SK-N-DZ (cell line): ENCODE measurements at places on chromosomes 7 and 10.

GRCh38 chr7:13992596-13992964 is 3.1 kb upstream of the ETV1 start:
- no peak for DNase-seq

- no peak for DNase-seq
Observed at GRCh38 chr7:78359836-78360235, 561.3 kb downstream of the PHTF2 start.

DNA sequence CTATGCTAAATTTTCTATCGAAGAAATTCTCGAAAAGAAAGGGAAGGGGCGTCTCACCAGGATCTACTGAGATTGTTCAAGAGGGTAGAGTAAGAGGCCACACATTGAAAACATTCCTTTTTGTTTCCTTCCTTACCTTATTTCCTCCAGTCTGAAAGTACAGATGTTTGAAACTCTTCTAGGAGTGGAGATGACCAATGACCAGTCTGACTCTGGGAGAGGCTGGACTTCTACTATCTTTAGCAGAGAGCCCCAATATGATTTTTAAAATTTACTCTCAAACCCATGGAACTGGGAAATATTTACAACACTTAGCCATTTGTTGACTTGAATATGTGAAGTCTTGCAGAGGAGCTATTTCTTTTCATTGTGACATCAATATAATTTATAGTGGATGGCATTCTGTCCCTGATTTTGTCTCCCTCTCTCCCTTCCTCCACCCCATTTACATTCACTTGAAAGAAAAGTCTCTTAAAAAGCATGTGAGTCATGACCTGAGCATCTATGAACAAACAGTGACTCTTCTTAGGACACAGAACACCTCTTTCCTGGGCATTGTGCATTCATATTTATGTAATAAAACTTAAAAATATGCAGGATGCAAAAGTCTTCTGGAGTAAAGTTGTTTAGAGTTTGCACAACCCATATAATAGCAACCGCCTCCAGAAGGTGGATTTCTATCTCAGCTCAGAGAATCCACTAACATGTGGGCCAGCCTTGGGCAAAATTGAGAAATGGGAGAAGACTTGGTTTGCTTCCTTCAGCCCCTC is 31.2 kb upstream of the BMPER start:
- no peak for DNase-seq

- DNase-seq = no peak
Observed at GRCh38 chr10:129914153-129914855, 49.8 kb downstream of the EBF3 start.

GRCh38 chr7:23012186-23012585 is 1.7 kb downstream of the HYCC1 start:
- no peak for DNase-seq

DNA sequence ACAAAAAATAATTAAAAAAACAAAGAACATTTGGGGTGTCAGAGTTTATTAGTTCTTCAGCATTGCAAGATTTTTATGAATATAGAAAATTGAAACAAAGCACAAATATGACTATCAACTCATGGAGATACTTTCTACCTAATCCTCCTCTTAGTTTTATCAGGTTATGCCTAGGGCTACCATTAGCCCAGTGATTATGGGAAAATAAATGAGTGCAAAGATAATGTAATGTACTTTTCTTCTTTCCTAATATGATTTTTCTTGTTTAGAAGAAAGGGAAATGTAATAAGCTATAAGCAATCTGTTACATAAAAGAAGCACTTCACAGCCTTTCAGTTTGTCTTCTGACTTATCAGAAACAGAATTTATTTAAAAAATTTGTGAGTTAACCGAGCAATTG is 676.8 kb downstream of the SORCS1 start:
- DNase-seq = no peak

GRCh38 chr7:87580636-87581035 is 20.0 kb downstream of the ABCB1 start:
- DNase-seq = no peak

DNA sequence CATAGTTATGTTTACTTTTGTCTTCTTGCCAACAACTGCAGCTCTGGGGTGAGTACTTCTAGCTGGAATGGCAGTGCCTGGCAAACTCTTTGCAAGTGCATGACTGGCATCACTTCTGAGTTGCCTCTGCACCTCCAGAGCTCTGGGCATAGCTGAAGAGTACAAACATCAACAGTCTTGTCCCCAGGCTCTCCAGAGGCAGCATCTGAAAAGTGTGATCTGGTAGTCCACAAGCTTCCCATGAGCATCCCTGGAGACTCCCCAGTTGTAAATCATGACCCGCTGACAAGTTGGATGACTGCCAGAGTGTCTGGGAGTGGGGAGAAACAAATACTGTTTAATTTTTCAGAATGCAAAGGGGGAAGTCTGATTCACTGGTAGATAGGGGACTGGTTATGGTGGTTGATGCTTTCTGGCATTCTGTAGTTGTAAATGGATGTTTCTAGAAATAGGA is 138.9 kb upstream of the CDK13 start:
- peak; percentile 95 for DNase-seq

DNA sequence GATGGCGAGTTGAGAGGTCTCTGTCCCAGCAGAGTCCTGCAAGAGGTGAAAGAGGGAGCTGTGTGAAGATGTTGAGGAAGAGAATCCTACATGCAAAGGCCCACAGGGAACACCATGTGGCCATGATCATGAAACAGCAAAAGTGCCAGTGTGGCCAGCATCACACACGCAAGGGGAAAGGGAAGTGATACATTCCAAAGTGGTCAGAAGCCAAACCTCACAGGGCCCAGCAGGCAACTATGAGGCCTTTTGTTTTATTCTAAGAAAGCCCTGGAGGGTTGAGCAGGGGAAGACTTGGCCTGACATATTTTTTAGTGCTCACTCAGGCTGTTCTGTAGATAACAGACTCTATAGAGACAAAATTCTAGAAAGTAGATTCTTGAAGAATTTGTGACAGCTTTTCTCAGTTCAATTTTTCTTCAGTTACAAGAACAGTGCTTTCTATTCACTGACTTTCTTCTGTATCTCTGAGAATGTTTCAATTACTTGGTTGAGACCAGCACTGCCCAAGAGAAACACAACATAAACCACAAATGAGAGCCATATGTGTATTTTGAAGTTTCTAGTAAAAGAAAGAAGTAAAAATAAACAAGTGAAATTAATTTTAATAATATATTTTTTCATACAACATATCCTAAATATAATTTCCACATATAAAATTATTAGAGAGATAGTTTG is 82.3 kb downstream of the HTR7 start:
- DNase-seq = no peak

DNA sequence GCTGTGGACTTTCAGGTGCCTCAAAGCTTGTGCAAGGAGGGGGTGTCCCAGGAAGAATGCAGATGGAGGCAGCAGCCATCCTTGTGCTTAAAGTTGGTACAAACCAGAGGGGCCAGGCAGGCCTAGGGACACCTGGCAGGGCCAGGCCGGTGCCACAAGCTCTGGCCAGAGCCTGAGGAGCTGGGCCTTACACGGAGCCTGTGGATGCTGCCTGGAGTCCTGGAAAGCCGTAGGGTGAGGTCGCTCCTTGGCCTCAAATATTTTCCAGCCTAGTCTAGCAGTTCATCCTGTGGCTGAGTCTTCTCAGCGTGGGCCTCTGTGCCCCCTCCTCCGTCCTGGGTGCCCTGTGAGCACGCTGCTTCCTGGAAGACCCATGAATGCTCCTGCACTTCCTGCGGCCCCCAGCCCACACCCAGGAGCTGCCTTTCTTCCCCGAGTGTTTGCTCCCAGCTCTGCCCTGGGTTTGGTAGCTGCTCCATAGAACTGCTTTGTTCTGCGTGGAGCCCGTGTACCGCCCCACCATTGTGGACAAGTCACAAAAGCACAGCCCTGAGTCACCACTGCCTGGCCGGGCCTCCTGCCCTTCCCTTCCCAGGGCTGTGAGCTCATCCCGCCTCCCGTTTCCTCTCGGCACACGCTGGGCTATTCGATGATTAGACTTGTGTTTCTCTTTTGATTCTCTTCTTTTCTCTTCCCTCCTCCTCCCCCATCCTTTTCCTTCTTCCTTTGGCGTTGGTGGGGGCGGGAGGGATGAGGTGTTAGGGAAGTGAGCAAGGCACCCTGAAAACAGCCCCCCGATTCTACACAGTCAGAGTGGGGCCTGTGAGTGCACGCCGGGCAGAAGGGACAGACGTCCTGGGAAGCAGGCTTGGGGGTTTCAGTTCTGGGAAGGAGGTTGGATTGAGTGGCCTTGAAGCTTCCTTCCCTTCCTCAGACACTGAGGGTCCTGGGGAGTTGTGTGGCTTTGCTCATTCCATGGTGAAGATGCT is 73.2 kb upstream of the SHH start:
- DNase-seq = no peak

DNA sequence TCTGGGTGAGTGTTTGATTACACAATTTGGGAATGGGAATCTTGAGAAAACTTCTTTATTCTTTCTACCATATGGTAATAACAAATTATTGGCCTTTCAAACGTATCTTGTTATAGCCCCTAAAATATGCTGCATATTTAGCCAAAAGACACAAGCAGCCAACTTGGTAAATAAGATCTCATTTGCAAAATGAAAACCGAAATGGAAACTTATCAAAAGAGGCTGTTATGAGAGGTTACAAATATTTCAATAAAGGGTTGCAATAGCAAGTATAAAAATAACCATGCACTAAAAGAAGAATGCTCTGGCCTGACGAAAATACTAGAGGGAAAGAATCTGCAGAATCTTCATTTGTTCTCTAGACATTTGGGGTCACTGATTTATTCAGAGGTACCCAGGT is 259.5 kb upstream of the LRRN3 start:
- DNase-seq = no peak

DNA sequence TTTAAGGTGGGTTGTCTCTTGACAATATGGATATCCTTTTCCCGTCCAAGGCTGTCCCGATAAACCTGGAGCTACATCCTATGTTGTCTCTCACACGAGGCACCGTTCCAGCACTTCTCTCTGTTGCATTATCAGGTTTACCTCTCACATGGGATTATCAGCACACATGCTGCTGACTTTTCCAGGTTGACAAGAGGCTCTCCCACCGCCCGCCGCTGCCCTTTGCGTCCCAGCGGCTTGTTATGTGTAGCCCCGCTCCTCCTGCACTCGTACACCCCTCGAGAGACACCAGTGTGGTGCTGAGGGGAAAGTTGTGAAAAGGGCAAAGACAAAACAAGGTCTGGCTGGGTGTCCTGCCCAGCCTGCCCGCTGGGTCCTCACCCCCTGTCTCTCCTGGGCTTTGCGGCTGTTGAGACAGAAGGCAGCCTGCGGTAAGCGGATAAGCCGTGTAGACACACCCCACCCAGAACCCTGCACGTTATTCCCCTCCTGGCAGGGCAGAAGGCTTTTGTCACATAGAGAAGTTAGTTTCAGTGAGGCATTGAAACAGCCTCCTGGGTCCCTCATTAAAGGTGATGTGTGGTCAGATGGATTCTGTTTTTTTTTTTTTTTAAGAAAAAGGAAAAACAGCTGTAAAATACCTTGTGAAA is 38.7 kb downstream of the UBE3C start:
- DNase-seq = no peak

GRCh38 chr10:86413046-86413728 is 46.6 kb upstream of the GRID1 start:
- no peak for DNase-seq

- DNase-seq = peak; percentile 75
Observed at GRCh38 chr10:59177031-59177797, 771 bp downstream of the PHYHIPL start.

DNA sequence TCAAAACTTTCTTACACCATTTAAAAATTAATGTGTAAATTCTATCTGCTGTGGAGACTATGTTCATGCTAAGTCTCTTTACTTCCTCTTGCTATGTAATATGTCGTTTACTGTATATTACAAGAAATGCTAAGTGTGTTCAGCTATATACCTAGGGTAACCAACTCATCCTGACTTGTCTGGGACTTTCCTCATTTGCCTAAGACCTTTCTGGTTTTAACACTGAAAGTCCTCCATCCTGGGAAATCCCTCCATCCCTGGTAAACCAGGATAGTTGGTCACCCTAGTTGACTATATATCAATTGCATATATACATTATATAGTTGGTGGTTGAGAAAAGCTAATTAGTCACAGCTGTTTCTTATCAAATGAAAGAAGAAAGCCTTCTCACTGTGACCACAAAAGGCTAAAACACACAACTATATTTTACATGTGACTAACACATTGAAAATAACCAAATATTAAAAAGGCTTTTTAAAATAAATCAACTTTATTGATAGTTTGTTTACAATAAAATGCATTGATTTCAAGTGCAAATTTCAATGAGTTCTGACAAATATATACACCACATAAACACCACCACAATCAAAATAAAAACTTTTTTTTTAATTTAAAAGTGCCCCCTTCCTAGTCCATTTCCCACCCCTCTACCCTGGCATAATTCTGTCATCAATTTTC is 167.7 kb upstream of the INHBA start:
- no peak for DNase-seq

- DNase-seq = no peak
Observed at GRCh38 chr10:73893426-73893825, 17.5 kb upstream of the PLAU start.

- no peak for DNase-seq
Observed at GRCh38 chr7:120867932-120868331, 10.0 kb upstream of the TSPAN12 start.

DNA sequence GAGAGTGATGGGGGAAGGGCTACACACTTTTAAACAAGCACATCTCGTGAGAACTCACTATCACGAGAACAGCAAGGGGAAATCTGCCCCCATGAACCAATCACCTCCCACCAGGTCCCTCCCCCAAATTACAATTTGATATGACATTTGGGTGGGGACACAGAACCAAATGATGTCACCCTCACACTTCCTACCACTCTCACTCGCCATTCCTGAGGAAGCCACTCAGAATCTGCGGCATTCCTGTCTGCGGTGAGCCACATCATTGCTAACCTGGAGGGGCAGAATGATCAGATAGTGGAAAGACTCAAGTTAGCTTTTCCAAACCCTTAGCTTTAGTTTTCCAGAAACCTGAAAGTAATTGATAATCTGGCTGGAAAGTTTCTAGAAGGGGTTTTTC is 66.9 kb downstream of the MYO3A start:
- DNase-seq = no peak

- DNase-seq = no peak
Observed at GRCh38 chr7:132790104-132790503, 213.8 kb upstream of the PLXNA4 start.

- no peak for DNase-seq
Observed at GRCh38 chr10:16481052-16481728, 40.5 kb downstream of the C1QL3 start.

- no peak for DNase-seq
Observed at GRCh38 chr7:2040893-2041270, 191.9 kb downstream of the MAD1L1 start.

DNA sequence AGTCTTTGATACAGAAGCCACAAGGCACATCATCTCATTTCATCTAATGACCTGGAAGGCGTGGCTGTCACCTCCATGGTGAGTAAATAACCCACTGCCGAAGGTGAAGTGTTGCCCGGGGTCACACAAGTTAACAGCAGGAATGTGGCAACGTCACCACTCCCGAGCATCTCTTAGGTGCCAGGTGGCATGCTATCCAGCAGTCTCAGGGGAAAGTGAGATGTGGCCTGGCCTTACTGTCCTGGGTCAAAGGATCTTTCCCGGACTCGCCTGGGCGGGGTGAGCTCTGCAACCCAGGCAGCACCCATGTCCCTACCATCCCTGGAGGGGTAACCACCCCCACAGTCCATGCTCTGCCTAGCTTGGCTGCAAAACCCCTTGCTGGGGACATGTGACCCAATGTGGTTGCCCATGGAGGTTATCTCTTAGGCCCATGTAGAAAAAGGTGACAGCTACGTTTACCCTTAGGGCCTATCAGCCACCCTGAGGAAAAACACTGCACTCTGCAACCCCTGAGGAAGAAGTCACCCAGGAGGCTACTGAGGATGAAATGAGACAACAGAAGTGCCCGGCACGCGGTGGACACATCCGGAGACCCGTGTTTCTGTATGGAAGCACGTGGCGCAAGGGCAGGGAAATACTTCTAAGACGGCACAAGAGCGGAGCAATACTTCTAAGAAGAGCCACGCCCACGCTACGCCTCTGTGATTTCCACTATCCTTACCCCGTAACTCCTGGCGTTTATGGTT is 52.0 kb downstream of the BAIAP2L1 start:
- DNase-seq = no peak
